Pancreas (tissue), 10 donors: ENCODE measurements at places on chromosomes 7 and 10. TPM values are rescaled to one million over a fixed set of nuclear protein-coding genes. Genes with fewer than 3 reads are reported as not detected.

- DNase-seq, result no peak
Measured at GRCh38 chr7:16509829-16510228, 16.8 kb upstream of the LRRC72 start.

- peak; percentile 6 for DNase-seq
Measured at GRCh38 chr7:90625562-90625961, 29.4 kb downstream of the CDK14 start.

- DNase-seq, result no peak
Measured at GRCh38 chr7:36657036-36657660, 67.1 kb downstream of the AOAH start.

- DNase-seq, result no peak
Measured at GRCh38 chr7:95687759-95688343, 84.5 kb upstream of the DYNC1I1 start.

GRCh38 chr10:49633327-49634068, 19.7 kb downstream of the CHAT start:
- no peak for DNase-seq

DNA sequence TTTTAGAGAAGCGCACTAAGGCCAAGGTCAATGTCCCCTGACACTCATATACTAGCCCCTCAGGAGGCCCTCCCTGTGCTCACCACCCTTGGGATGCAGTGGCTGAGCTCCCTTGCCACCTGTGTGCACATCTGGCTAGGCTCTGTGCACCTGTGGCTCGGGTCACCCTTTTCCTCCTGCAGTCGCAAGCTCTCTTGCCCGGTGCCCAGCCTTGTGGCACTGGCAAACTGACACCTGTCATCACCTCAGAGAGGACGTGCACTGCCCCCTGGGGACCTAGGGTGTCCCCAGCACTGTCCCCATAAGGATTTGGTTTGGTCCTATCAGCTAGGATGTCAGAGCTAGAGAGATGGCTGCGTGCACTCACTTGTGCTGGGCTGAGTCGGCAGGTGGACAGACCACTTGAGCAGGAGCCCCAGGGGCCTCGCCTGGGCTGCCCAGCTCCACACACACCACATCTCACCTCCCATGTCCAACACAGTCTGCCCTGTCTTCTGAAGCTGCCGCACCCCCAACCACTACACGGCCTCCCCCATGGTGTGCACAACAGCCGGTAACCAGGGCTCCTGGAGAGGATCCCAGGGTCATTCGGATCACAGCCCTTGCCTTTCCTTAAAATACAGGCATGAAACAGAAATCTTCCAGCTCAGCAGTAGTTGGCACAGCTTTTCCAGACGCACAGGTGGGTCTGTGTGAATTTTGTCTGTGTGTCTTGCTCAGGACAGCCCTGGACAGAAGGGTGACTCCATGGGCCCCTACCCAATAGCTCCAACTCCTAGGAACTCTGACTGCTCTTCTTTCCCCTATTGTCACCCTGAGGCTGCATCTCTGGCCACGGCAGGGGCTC, 111.0 kb downstream of the GRID1 start:
- no peak for DNase-seq

GRCh38 chr7:74412603-74413002, 41.1 kb upstream of the GTF2IRD1 start:
- DNase-seq, result no peak

GRCh38 chr7:25802473-25802872, 349.5 kb upstream of the NFE2L3 start:
- no peak for DNase-seq

GRCh38 chr7:141242568-141242967, 168.7 kb downstream of the TMEM178B start:
- DNase-seq, result no peak

DNA sequence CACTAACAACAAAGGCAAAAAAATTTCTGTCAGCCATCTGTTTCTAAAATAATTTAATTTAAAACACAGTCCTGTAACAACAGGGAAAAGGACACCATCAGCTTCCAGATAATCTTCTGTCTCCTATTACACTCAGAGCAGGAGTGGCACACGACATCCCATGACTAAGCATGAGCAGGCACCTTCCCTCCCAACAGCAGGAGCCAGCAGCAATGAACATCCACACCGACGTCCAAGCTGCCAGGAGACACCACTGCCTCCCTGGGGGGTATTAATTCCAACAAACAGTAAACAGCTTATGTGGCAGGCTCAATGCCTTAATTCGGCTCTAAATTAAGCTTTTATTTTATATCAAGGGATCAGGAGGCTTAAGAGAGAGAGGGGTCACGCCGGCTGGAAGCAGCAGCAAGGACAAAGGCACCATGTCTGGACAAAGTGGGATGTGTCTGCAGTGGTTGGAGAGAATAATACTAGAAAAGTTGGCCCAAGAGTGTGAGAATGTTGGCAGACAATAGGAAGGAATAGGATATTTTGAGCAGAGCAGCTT, 45.7 kb downstream of the KIAA1549 start:
- no peak for DNase-seq

GRCh38 chr10:117500456-117500855, 42.1 kb upstream of the EMX2 start:
- DNase-seq, result no peak

DNA sequence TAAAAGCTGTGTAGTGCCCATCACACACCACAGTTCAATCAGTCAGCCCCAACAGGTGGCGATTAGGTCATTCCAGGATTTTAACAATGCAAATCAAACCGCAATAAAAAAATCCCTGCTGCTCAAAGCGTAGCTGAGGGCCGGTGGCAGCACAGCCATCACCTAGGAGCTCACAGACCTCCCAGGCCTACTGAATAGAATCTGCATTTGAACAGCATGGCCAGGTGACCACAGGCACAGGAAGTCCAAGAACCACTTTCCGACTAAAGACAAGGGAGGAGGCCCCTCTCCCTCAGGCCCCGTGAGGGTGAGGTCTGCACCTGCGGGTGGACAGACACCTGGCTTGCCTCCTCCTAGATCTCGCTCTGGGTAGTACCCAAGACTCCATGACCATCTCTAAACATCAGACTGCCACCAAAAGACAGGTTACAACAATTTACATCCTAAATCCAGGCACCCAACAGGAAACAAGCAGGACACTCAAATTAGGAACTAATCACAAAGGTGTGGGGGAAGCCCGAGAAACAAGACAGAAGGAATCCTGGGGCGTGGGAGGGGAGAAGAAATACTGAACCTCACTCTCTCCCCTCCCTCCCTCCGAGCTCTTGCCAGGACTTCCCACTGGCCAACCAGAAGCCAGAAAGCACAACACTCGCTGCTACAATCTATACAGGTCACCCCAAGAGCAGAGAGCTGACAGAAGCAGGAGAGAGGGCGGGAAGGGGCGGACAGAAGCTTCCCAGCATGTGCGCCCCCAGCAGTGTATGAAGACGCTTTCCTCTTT, 19.2 kb downstream of the GNA12 start:
- DNase-seq, result no peak

GRCh38 chr7:135185471-135186260, 15.2 kb upstream of the CYREN start:
- DNase-seq, result no peak

GRCh38 chr7:353746-354325, 63.9 kb downstream of the FOXL3 start:
- no peak for DNase-seq

The LLCFC1 gene
- not detected for total RNA-seq

The AHR gene
- total RNA-seq, result 9.5 TPM

The TEX36 gene
- total RNA-seq, result not detected
